ENCODE measurements at places on chromosomes 1 and 21. TPM values are rescaled to one million over a fixed set of nuclear protein-coding genes. Genes with fewer than 3 reads are reported as not detected.

Gene UQCRHL
- 1.4 TPM for total RNA-seq

DNA sequence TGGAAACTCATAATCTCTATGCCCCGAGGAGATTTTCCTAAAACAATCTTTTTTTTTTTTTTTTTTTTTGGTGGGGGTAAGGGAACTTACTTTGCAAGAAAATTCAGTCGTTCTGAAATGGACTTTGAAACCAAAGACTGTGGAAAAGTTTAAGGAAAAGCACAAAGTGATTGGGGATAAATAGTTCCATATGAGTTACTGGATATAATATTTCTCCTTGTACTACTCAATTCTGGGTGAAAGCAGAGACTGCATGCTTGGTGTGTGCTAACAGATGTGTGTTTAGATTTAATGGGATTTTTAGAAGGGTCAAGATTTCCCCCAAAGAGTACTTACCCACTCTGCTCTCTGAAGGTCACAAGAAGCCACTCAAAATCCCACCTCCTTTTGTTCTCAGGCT lies 204.9 kb upstream of the USP24 start:
- DNase-seq: no peak

Gene TINAGL1
- 0.56 TPM for total RNA-seq

DNA sequence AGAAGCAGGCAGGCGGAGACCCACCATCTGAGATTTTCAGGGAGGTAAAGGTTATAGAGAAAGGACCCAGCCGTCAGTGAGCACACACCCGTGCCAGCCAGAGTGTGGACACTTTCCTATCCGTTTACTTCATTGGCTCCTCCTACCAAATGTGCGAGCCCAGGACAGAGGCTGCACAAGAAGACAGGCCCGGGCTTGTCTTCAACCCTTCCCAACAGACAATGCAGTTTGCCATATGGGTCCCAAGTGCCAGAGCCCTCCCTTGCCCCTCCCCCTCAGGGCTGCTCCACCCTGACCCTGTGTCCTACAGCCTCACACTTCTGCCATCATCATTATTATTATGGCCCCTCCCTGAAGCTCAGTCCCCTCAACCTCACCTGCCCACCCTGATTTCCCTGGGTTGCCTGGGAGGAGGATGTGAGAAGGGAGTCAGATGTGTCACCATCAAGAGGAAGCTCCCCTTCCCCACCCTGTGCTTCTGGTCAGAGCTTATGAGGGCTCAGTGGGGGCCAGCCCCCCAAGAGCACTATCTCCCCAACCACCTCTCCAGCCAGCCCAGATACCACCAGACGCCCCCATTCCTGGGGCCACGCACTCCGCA lies 9.4 kb downstream of the LAPTM5 start:
- DNase-seq: no peak

Gene PIK3R3
- 9.9 TPM for total RNA-seq

GRCh38 chr1:150183061-150183460 lies 33.3 kb downstream of the PLEKHO1 start:
- DNase-seq: no peak

- no peak for DNase-seq
These were observed 88.0 kb upstream of the WLS start for GRCh38 chr1:68320349-68320748.

- peak; percentile 95 for DNase-seq
These were observed 717.9 kb upstream of the CXADR start for GRCh38 chr21:16794950-16795349.

Gene PLXNA2
- total RNA-seq: 0.72 TPM

Gene PCBP3
- total RNA-seq: 2.5 TPM

DNA sequence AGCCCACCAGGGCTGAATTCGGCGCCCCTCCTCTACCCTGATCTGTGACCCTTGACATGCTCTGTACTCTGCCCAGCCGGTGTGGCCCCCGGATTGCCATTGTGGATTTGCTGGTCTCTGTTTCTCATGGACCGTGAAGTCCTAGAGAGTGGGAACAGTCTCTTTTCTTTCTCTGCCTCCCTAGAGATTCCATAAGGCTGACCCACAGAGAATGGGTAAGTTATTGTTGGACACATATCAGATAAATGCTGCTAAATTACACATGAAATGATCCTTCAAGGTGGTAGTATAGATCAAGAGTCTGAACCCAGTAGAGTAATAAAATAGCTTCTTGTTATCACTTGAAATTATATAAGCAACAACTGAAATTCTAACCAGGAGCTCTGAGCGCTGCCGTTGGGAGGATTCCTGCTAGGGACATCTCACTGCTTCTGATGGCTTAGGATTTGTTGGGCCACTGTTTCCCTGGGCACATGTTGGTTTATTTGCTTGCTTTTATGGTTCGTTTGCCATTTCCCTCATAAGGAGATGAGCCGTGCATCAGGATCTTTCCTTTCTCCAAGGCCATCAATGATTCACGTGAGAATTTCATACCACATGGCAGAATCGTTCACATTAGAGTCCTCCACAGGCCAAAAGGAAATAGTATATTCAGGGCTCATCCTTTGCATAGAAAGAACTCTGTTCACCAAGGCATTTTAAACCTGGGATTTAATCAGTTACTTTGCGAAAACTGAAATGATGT lies 111.9 kb downstream of the ZBTB18 start:
- DNase-seq: peak; percentile 69

GRCh38 chr1:20684050-20684620 lies 23.0 kb upstream of the DDOST start:
- DNase-seq: no peak

DNA sequence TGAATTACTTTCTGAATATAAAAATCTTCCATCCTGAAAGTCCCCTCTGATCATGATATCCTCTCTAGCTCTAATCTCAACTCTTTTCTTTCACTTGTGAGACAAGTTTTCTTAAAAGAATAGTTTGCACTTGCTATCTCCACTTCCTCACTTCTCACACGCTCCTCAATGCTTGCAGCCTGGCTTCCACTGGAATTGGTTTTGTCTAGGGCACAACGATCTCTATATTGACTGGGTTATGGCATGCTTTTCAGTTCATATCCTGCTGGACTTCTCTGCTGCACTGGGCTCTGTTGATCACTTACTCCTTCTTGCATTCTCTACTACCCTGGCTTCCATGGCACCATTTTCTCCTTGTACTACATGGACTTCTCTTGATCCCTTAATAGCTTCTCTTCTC lies 474 bp downstream of the FCRLA start:
- no peak for DNase-seq

DNA sequence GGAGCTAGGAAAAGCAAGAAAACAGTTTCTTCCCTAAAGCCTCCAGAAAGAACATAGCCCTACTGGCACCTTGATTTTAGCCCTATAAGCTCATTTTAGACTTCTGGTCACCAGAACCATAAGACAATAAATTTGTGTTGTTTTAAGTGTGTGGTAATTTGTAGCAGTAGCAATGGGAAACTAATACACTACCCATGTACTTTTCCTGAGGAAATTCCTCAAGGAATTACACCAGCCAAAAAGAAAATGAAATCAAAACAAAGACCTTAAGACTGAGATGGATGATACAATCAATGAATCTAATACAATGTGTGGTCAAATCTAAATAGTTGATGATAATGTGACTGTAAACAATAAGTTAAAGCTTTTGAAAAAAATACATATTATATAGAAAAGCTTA lies 11.8 kb downstream of the VAMP4 start:
- DNase-seq: no peak

DNA sequence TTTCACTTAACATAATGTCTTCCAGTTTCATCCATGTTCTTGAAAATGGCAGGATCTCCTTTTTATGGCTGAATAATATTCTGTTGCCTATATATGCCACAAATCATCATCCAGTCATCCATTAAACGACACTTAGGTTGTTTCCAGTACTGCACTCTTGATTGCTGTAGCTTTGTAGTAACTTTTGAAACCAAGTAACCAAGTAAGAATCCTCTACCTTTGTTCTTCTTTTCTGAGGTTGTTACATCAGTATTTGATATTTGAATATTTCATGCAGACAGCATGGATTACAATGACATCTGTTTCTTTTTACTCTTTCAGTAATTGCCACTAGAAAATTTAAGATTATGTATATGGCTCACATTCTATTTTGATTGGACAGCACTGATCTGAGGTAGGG lies 22.1 kb upstream of the PRDM2 start:
- DNase-seq: no peak

- DNase-seq: no peak
These were observed 54.1 kb downstream of the B3GALT5 start for GRCh38 chr21:39666681-39667315.

- DNase-seq: no peak
These were observed 5.6 kb upstream of the PCBP3 start for GRCh38 chr21:45637883-45638282.

DNA sequence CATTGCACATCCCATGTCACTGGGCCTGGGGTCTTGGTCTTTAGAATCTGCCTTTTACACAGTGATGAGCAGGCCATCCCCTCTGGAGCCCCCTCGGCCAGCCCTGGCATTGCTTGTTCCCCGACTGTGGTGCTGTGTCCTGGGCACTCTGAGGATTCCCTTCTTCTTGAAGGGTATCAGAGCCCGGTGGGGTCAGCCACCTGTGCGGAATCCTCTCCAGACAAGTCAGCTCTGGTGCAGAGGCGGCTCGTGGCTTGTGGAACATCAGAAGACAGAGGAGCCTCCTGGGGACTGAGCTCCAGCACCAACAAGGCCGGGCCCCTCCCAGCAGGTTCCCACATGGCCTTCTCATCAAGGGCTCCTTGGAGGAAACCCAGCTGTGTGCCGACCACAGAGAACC lies 57.9 kb upstream of the AJAP1 start:
- DNase-seq: no peak

DNA sequence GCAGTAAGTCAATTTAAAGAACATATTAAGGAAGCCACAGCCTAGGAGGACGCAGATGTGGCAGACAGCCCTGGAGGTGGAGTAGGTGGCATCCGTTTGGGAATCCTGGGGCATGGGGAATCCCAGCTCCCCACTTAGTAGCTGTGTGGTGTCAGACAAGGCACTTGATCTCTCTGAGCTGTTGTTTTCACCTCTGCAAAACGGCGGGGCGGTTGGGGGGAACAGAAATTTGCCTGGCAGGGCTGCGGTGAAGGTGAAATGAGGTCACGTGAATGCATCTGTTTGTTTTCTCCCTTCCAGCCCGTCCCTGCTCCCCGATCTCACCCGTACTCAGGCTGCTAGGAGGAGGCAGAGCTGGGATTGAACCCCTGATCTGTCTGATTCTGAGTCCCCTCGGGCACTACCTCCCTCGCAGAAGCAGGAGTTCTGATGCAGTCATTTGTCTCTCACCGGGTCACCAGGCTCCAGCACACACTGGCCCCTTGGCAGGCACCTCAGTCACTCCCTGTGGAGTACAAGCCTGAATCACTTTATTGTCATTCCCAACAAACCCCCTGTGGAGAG lies 2.2 kb upstream of the LAPTM5 start:
- no peak for DNase-seq

Gene SHISA4
- total RNA-seq: 10.0 TPM

DNA sequence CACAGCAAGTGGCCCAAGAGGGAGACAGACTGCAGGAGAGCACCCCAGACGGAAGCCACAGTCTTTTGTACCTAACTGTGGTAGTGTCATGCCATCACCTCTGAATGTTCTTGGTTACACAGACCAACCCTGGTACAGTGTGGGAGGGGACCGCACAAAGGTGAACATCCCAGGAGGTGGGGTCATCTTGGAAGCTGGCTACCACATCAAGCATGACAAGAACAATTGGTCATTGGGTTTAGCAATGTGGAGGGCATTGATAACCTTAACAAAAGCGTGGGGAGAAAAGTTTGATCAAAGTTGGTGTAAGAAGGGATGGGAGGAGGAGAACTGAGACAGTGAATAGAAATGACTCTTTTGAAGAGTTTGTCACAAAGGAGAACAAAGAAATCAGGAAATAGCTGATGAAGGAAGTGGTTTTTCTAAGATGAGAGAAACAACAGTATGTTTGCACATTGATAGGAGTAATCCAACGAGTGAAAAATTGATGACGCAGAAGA lies 87.1 kb upstream of the CACNA1E start:
- no peak for DNase-seq

DNA sequence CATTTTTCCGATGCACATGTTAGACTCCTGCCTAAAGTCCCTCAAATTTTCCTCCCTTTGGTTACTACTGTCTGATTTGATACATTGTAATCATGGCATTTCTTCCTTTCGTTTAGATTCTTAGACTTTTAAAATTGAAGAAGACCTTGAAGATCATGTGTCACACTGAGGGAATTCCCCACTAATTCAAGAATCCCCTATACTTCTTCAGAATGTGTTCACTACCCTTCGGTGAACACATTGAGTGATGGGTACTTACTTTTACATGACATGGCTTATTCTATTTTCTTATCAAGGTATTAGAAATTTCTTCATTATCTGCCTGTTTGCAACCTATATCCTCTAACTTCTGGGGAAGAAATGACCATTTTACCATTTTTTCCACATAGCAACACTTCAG lies 85.9 kb downstream of the LHX8 start:
- DNase-seq: no peak

GRCh38 chr1:227299688-227300087 lies 18.6 kb downstream of the CDC42BPA start:
- peak; percentile 59 for DNase-seq

Gene TEDDM1
- not detected for total RNA-seq

Gene PADI2
- not detected for total RNA-seq

Gene KCNK1
- total RNA-seq: 0.90 TPM

- no peak for DNase-seq
These were observed 6.5 kb downstream of the RD3 start for GRCh38 chr1:211485480-211485857.

Gene ACTL8
- 0.28 TPM for total RNA-seq

DNA sequence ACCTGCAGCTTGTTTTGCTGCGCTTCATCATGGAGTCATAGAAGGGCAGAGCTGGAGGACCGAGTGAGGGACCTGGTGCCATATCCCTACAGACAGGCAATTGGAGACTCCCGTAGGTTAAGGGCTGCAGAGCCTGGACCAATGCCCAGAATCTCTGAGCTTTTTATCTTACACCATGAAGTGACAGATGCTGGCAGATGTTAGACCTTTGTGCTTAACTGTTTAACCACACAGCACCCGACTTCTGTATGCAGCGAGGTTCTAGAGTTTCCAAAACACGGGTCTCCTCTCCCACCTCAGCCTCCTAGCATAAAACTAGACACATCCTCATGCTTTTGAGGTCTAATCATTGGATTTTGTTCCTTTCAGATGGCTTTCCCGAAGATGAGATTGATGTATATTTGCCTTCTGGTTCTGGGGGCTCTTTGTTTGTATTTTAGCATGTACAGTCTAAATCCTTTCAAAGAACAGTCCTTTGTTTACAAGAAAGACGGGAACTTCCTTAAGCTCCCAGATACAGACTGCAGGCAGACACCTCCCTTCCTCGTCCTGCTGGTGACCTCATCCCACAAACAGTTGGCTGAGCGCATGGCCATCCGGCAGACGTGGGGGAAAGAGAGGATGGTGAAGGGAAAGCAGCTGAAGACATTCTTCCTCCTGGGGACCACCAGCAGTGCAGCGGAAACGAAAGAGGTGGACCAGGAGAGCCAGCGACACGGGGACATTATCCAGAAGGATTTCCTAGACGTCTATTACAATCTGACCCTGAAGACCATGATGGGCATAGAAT lies 47.6 kb downstream of the B3GALT5 start:
- peak; percentile 83 for DNase-seq

Gene SMIM11
- 6.9 TPM for total RNA-seq

- no peak for DNase-seq
These were observed 19.3 kb downstream of the INSRR start for GRCh38 chr1:156839426-156840109.

Gene ADAM15
- 29.7 TPM for total RNA-seq

Measured in IMR-90 (cell line).